ENCODE measurements at places on chromosomes 16 and 17.

- DNase-seq, result no peak
Measured at GRCh38 chr17:2262135-2262587, 41.4 kb downstream of the SMG6 start.

- no peak for DNase-seq
Measured at GRCh38 chr17:59371416-59372100, 40.1 kb downstream of the YPEL2 start.

DNA sequence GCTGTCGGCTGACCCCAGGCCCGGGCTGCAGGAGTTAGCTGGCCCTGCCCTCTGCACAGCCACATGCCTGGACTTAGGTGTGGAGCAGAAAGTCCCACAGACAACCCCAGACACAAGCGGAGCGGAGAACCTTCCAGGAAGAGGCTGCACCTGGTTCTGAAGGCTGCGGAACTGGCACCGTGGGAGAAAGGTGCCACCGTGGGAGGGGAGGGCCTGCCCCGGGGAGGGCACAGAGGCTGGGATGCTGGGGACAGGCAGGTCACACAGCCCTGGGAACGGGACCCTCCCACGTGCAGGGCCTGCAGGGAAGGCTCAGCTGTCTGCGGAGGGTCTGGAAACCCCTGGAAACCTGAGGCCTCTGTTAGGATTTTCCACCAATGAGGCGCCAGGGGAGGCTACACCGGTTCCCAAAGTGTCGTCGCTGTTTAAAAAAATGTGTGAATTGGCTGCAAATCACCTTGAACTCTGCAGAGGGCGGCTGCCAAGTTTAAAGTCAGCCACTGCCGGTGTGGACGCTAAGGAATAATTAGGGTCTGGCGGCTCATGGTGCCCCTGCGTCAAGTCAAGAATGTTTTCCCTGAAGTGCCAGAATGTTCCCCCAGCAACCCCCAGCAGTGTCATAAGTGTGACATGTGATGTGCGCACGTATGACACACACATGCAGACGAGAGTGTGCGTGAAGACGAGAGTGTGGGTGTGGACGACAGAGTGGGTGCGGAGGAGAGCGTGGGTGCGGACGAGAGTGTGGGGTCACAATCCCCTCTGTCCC is 50.9 kb upstream of the PABPN1L start:
- DNase-seq, result no peak

- no peak for DNase-seq
Measured at GRCh38 chr17:73551759-73552158, 92.5 kb downstream of the SDK2 start.
